ENCODE measurements at places on chromosomes 12 and 14.

GRCh38 chr12:48126953-48127630, 7.9 kb downstream of the PFKM start:
- DNase-seq, result no peak

DNA sequence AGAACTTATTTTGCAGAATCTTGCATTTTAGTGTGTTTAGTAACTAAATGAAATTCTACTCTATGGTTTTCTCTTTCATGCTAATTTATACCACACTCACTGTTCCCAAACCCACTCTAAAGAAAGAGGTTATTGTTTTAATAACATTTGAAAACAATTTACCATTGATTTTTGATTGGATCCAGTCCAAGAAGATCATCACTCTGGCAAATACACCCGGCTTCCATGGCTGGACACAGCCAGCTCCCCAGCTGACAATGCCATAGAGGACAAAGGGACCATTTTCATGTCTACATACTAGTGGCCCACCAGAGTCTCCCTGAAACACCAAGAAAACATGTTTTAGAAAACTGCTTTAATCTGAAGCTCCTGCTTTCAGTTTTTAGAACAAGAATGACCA, 42.4 kb downstream of the OVCH1 start:
- no peak for DNase-seq

GRCh38 chr12:79566452-79567174, 124.2 kb downstream of the PAWR start:
- peak; percentile 25 for DNase-seq

GRCh38 chr14:73783107-73783727, 68.4 kb upstream of the PTGR2 start:
- no peak for DNase-seq
